ENCODE measurements at places on chromosomes 16 and 17.
A peak's percentile ranks its signal among the peaks of the same experiment; 100 is the strongest.

DNA sequence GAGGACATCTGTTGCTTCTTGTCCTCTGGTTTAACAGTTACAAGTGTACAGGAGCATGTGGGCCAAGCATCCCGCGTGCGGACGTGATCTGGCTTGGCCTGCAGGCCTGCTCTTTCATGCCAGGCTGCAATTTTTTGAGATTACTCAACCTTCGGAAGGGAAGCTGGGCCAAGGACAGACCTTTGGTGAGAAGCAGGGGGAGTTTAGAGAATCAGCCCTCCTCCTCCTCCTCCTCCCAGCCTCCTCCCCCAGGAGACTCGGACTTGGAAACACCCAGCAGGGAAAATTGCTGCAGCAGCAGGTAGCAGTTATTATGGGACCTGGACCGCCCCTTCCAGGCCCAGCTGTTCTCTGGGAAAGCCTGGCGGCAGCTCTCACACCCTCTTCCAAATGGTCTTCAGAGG is 5.1 kb upstream of the KLHL36 start:
- DNase-seq: no peak

DNA sequence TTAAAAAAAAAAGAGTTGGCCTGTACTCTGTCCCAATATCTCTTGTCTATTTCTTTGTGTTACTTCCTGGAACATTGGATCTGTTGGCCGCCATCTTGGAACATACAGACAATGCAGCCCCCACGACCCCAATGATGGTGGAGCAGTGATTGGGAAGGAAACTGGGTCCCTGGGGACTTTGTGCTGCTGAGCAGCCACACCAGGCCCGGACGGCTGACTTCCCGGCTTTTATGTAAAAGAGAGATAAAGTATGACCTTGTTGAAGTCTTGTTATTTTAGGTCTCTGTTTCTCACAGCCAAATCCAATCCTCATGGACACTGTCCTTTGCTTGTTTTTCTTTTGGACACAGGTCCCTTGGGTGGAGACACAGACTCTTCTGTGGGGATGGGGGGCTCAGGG is 204.5 kb downstream of the SALL1 start:
- DNase-seq: no peak

GRCh38 chr16:12024429-12024828 is 47.9 kb downstream of the SNX29 start:
- DNase-seq: no peak

- DNase-seq: no peak
These were observed 6.8 kb downstream of the RAB40C start for GRCh38 chr16:596736-597060.

- no peak for DNase-seq
These were observed at the start of gene PLXDC1 for GRCh38 chr17:39151150-39151942. TSS of gene PLXDC1 (minus strand) at chr17:39151637. CDS start at chr17:39151437, 200 bp downstream.

- no peak for DNase-seq
These were observed 13.6 kb downstream of the USP36 start for GRCh38 chr17:78826836-78827509.

- DNase-seq: peak; percentile 92
These were observed 2.2 kb downstream of the NT5M start for GRCh38 chr17:17305281-17305801.

- no peak for DNase-seq
These were observed 45.8 kb upstream of the CBLN1 start for GRCh38 chr16:49327466-49327865.

DNA sequence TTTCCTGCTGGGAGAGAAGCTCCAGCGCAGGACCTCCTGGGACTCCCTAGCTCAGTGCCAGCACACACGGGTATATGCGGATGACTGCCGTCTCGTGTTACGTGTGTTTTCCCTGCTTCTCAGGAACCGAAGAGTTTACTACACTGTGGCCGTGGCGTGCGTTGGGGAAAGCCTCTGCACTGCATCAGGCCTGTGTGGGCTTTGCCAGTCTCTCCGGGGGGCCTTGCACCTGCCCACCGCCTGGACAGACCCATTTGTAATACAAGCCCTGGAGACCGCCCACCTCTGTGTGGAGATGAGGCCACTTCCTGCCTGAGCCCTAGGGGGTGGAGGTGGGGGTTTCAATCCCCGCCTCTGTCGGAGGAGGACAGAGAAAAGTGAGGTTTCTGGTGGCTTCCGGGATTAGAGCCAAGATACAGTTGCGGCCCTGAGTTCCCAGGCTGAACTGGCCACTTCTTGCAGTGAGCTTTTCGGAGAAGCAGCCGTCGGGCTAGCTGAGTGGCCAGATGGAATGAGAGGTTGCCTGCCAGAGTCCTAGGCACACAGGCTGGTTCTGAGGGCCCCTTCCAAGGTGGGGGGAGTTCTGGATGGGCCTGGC is 43.4 kb upstream of the GSE1 start:
- DNase-seq: peak; percentile 76

DNA sequence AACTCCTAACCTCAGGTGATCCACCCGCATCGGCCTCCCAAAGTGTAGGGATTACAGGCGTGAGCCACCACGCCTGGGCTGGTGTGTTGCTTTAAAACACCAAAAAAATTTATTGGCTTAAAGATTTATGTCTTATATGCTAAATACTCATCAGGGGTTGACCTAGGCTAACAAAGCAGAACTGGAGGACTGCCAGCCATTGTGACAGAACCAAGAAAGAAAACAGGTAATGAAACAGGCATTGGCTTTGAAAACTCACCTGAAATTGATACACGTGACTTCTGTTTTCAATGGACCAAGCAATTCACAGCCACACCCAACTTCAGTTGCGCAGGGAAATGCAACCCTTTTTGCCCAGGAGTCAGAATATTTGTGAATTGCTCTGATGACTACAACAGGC is 4.9 kb upstream of the PHAF1 start:
- no peak for DNase-seq

DNA sequence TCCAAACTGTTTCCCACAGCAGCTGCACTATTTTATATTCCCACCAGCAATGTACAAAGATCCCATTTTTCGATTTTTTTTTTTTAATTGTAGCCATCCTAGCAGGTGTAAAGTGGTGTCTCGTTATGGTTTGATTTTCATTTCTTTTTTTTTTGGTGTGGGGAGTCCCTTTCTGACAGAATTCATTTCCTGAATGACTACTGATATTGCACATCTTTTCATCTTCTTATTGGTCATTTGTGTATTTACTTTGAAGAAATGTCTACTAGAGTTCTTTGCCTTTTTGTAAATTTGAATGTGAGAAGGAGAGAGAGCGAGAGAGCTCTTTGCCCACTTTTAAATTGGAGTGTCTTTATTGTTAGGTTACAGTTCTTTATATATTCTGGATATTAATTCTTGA is 14.0 kb downstream of the CYB5B start:
- no peak for DNase-seq

- DNase-seq: no peak
These were observed at the start of gene MYO15B for GRCh38 chr17:75587675-75588595. TSS of gene MYO15B (plus strand) at chr17:75587800. CDS start at chr17:75588058, 258 bp downstream.

- DNase-seq: no peak
These were observed 13.8 kb downstream of the GCGR start for GRCh38 chr17:81817758-81818147.

GRCh38 chr17:4505187-4505586 is 6.5 kb downstream of the SPNS2 start:
- DNase-seq: no peak

GRCh38 chr17:79650283-79650682 is 39.4 kb upstream of the RBFOX3 start:
- DNase-seq: no peak

- DNase-seq: no peak
These were observed 31.7 kb downstream of the CDH1 start for GRCh38 chr16:68768771-68769170.

DNA sequence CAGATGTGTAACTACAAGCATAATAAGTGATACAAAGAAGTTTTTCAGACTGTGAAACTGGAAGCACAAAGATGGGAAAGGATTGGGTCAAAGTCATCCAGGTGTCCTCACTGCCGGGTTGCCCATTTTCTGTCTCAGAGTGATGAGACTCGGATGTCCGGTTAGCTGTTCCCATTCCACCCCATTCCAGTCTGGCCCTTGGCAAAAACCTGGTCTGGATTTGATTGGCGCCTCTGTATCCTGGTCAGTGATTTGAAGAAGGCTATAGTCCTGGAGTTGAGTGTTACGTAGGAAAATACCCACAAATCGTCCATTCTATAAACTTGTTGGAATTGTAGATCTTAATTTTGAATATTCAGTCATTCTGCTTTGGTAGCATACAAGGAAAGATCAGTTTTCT is 19.9 kb upstream of the PHKG2 start:
- no peak for DNase-seq

GRCh38 chr17:78777881-78778280 is 4.2 kb downstream of the CYTH1 start:
- no peak for DNase-seq

DNA sequence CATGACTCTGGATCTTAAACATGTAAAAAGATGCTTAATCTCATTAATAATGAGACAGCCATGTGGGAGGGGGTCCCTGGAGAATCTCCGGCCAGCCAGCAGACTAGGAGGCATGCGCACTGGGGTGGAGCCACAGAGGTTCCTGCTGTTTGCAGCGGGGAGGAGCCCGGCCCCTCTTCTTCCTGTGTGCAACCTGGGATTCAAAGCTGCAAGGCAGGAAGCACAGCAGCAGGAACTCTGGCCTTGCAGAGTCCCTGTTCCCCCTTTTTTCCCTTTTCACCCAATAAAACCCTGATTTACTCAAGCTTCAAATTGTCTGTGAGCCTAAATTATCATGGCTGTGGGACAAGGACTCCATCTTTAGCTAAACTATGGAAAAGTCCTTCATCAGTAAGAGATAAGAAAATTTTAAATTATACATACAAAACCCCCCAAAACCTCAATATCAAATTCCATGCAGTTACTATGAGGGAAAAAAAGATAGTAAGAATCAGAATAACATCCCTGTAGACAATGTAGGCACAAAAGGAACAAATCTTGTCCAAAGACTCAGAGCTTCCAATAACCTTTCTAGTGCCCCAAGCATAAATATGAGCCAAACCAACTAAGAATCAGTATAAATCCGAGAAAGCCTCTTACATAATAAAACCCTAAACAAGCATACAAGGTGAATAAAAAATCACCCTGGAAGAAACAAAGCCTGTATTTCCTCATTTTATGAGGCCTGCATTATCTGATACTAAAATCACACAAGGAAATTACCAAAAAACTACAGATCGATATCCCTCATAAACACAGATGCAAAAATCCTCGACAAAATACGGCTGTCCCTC is 12.1 kb downstream of the CFDP1 start:
- DNase-seq: no peak

- no peak for DNase-seq
These were observed 23.2 kb upstream of the NPTX1 start for GRCh38 chr17:80499560-80499959.

DNA sequence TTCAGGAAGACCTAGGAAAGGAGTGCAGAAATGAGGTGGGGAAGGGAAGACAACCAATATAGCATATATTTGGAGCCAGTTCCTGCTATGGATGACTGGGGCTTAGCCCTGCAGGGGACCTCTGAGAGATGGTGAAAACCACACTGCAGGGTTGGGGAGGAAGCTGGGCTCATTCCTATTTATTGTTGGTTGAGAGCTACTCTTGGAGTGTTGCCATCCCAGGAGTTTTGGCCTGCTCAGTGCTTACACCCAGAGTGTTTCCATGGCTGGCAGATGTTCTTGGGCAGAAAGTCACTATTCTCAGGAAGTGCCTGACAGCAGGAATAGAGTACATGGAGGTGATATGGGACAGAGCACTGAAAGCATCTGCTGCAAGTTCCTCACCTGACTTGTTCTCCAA is 145.8 kb downstream of the SPACA3 start:
- no peak for DNase-seq

- DNase-seq: no peak
These were observed 90.1 kb downstream of the TMEM132E start for GRCh38 chr17:34669511-34669910.

- no peak for DNase-seq
These were observed 184.9 kb upstream of the TBX2 start for GRCh38 chr17:61214753-61215152.

DNA sequence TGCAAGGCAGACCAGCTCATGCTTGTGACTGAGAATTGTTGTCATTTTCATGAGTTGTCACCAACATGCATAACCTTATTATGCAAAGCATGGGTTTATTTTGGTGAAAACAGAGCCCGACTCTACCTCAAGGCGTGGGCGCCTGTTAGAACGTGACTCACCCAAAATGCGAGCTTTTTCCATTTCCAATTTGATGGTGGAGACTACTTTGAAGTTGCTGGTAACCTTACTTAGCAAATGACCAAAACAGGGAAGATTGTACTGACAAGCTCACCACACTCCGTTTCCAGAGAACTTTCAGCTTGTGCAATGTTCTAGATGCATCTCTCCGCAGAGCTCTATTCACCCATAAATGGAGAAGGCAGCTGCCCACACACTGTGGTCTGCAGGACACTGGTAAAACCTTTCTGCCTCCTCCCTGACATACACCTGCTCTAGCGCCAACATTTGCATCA is 284.5 kb downstream of the MAF start:
- no peak for DNase-seq

GRCh38 chr17:81514739-81515529 is 2.3 kb upstream of the ACTG1 start:
- peak; percentile 55 for DNase-seq

DNA sequence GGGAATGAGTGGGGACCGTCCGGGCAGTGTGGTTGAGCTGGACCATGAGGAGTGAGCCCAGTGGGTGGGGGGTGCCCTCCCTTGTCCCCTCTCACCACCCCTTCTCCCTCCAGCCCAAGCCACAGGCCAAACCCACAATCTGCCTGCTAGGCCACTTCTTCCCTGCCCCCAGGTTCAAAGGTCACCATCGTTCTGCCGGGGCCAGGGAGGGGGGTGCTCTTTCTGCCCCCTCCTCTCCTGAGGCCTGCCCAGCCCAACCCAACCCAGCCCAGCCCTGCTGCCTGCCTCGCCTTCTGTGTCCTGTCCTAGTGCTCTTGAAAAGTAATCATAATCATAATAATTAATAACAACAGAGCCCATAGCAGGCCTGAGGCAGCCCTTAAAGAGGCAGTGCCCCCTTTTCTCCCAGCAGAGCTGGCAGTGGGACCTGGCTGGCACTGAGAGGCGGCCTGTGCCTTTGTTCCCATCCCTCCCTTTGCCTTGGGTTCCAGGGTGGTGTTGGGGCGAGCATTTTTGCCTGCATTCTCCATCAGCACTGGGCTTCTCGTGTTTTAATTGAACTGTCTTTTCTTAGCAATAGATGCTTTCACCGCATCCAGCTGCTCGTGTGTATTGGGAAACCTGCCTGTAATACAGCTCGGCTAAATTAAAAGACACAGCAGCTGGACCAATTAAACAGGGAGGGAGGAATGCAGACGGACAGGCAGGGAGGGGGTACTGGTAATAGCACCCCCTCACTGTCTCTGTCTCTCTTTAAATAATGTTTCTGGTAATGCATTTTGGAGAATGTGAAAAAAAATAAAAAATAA is 46.8 kb downstream of the SREBF1 start:
- no peak for DNase-seq

DNA sequence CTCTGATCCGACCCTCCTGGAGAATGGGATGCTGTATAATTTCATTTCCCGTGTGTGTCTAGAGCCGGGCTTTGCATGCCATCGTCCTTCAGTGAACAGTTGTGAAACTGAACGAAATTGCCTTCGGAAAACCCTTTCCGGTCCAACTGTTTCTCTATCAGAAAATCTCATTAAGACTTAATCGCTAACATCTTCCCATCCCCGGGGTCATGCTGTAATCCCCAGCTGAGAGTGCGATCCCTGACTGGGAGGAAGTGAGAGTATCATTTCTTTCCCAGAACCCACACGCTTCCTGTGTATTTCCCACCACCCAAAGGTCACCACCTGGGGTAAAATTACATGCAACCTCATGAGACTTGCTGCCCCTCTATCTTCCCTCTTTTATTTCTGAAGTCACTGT is 75.6 kb upstream of the RBFOX1 start:
- DNase-seq: no peak

All from MM.1S (cell line).